ENCODE measurements at places on chromosomes 6 and 20.

DNA sequence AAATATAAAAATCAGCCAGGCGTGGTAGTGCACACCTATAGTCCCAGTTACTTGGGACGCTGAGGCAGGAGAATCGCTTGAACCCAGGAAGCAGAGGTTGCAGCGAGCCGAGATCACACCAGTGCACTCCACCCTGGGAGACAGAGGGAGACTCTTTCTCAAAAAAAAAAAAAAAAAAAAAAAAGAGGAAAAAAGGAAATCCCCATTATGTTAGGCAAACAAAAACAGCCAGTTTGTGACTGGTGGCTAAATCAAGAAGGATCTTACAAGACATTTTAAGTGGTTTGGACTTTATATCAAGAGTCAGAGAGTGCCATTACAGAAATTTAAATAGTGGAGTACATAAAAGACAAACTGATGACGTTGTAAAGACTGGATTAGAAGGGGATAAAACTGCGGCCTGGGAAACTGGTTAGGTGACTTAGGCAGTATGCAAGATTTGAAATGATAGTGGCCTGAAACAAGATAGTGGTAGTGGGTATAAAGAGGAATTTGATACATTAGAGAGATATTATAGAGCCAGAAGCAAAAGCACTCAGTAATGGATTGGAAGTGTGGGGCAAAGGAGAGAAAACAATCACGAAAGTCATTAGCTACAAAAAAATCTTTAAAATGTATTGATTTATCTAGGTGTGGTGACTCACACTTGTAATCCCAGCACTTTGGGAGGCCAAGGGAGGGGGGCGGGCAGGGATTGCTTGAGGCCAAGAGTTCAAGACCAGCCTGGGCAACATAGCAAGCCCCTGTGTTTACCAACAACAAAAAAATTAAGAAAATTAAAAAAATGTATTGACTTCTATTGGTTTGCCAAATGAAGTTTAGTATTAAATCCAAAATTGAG is 1.7 kb upstream of the MYO6 start:
- peaks cover 2% of the 10 kb centered on the region for H3K36me3 ChIP-seq
- H3K4me3 ChIP-seq, result no peak overlapping the region

- H3K36me3 ChIP-seq, result peaks cover 22% of the 10 kb centered on the region
- H3K27ac ChIP-seq, result no peak overlapping the region
- H3K4me3 ChIP-seq, result no peak overlapping the region
- no peak for DNase-seq
Observed at GRCh38 chr6:170313716-170314295, 7.2 kb downstream of the FAM120B start.

GRCh38 chr6:45997875-45998506 is 17.7 kb downstream of the CLIC5 start:
- H3K27me3 ChIP-seq, result peaks cover 2% of the 10 kb centered on the region
- H3K4me1 ChIP-seq, result no peaks in the 10 kb centered on the region
- H3K36me3 ChIP-seq, result no peaks in the 10 kb centered on the region
- H3K4me3 ChIP-seq, result no peak overlapping the region
- H3K27ac ChIP-seq, result no peak overlapping the region

DNA sequence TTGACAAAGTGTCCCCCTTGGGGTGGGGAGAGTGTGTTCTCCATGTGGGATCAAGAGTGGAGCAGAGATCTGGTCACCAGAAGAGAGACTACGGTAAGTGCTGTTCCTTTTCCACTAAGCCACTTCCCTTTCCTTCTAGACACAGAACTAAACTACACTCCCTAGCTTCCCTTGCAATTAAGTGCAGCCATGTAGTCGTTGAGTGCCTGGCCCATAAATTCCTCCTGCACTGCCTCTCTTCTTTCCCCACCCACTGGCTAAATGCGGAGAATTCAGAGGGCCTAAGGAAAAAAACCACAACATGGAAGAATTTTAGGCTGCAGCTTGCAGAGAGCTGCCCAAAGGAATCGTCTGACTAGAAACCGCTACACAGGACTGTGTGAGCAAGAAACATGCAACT is 1.5 kb downstream of the WDR27 start:
- H3K4me1 ChIP-seq, result peaks cover 34% of the 10 kb centered on the region
- no peak overlapping the region for H3K27ac ChIP-seq
- H3K27me3 ChIP-seq, result no peaks in the 10 kb centered on the region
